ENCODE measurements at places on chromosomes 11 and 22.

DNA sequence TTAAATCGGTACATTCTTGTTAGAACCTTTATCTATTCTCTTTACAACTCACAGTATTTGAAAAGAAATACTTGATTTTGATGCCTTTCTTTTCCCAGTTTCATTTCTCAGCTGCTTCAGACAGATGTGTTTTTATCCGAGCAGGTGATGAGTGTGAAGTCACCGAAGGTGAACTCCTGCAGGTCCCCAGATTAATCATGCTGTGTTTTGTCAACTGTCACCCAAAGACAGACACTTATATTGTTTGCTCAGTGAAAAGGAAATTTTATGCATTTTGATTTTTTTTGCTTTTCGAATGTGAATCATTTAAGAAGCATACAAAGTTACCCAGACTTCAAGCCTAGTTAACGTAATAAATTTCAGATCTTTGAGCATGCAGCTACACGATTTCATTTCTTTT is 7.8 kb upstream of the TMPRSS13 start:
- DNase-seq, result no peak

- DNase-seq, result no peak
Observed at GRCh38 chr22:32325416-32325801, 32.3 kb upstream of the RFPL3 start.

DNA sequence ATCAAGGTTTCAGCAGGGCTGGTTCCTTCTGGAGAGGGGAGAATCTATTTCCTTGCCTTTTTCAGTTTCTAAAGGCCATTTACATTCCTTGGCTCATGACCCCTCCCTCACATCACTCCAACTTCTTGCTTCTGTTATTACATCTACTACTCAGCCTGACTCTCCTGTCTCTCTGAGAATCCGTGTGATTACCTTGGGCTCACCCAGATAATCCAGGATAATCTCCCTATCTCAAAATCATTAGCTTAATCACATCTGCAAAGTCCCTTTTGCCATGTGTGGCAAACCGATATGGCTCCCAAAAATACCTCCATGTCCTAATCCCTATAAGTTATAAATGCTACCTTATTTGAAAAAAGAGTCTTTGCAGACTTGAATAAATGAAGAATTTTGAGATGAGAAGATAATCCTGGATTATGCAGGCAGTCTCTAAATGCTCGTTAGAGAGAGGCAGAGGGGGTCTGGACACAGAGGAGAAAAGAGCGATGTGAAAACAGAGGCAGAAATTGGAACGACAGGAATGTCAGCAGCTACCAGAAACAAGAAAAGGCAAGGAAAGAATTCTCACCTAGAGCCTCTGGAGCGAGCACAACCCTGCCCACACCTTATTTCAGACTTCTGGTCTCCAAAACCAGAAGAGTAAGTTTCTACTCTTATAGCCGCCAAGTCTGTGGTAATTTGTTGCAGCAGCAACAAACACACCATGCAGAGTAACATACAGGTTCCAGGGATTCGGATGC is 23.6 kb upstream of the ARHGAP32 start:
- DNase-seq, result no peak

DNA sequence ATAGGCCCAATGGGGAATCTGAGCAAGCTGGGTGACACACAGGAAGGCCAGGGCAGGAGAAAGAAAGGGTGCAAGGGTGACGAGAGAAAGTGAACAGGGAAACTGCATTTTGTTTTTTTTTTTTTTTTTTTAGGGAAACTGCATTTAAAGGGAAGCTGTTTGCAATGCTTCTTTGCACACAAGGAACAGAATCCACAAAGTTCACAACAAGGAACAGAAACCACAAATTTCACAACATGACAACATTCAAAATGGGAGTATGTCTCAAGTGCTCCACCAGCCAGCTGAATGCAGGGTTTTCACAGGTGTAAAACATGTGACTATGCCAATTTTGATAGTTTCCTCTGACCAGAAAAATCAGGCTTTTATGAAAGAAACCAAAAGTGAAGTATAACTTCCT is 6.8 kb upstream of the PLAAT3 start:
- no peak for DNase-seq

DNA sequence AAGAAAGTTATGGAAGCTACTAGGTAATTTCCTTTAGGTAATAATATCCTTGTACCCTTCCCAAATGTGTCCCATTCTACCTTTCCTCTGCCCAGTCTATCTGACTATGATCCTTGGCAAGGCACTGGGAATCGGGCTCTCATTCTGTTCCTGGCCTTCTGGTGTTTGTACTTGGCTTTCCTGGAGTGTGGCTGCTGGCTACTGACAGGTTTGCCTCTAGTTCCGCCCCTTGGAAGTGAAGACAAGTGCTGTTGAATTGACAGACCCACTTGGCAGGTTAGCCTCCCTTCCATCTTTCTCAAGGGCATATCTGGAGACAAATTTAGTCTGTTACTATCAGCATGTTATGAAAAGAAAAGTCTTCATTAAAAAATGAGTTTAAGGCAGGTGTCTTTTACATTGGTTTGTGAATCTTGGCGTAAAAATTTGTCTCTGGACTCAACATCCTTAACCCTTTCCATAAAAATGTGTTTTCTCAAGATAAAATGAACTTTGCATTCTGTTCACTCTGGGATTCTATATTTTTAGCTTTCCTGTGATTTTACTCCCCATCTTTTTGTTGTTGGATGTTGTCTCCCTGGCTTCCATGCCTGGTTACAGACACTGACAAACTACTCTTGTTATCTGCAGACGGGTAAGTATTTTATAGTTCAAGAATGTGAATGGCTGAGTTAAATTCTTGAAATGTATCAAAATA is 287.4 kb upstream of the PDGFD start:
- DNase-seq, result no peak

GRCh38 chr11:64268893-64269539 is 15.4 kb downstream of the BAD start:
- DNase-seq, result no peak

GRCh38 chr11:74871037-74871436 is 77.9 kb downstream of the XRRA1 start:
- no peak for DNase-seq

- no peak for DNase-seq
Observed at GRCh38 chr11:76276046-76276780, 69.9 kb upstream of the WNT11 start.

GRCh38 chr11:64067230-64067993 is 31.7 kb downstream of the FLRT1 start:
- no peak for DNase-seq

DNA sequence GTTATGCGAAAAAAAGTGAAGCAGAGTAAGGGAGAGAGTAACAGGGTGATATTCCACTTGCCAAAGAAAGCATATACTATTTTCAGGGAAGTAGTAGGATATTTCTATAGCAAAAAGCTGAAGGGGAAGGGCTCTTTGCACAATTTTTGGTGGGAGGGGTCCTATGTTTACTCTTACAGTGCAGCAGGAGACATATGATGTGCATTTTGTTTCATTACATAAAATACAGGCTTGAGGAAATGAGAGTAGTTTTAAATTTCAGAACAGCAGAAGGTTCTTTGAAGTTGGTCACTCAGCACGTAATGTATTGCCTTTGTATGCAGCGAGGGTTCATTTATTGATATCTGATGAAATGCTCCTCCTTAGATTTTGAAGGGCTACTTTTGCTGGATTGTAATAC is 3.1 kb upstream of the PIK3IP1 start:
- DNase-seq, result no peak

- DNase-seq, result no peak
Observed at GRCh38 chr11:3902441-3902840, 47.0 kb downstream of the STIM1 start.

- peak; percentile 37 for DNase-seq
Observed at GRCh38 chr11:26960281-26960680, 33.6 kb upstream of the FIBIN start.

DNA sequence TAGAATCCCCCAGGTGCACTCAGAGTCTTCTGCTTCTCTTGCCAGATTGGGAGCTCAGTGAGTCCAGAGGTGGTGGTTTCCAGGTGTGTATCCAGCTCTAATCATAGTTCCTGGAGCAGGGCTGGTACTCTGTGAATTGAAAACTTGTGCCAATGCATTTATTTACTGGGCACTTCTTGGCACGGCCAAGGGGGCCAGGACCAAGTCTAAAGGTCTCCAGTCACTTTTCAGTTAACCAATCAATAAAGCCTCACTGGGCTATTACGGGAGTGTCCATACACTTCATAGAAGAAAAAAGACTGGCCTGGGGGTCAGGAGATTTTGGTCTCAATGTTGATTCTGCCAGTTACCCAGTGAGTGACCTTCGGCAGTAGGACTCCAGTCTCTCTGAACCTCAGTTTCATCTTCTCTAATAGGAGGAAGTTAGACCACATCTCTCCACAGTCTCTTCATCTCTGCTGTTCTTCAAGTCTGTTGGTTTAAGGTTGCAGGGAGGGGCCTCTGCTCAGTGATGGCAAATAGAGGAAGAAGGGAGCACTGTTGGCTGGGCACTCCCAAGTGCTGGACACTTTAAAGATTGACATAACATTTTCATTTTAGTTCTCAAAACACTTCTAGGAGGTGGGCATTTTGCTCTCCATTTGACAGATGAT is 188.5 kb upstream of the E2F8 start:
- no peak for DNase-seq

GRCh38 chr11:46322759-46323158 is 24.5 kb upstream of the DGKZ start:
- DNase-seq, result no peak

DNA sequence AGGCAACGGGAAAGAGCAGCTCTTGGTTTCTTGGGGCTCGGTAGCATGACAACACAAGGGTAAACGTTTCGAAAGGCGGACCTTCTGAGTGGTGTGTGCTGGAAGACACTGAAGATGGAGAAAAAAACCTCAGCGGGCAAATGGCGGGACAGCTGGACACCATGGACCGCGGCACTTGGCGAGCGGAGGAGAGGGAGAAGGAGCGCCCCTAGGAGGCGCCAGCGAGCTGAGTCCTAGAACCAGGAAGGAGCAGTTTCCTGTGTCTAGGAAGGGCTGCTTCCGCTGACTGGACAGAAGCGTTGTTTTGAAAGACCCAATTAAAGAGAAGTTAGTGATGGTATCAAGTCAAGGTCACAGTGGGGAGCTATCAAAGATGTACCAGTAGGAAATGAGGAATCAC is 44.0 kb upstream of the OPCML start:
- DNase-seq, result no peak

DNA sequence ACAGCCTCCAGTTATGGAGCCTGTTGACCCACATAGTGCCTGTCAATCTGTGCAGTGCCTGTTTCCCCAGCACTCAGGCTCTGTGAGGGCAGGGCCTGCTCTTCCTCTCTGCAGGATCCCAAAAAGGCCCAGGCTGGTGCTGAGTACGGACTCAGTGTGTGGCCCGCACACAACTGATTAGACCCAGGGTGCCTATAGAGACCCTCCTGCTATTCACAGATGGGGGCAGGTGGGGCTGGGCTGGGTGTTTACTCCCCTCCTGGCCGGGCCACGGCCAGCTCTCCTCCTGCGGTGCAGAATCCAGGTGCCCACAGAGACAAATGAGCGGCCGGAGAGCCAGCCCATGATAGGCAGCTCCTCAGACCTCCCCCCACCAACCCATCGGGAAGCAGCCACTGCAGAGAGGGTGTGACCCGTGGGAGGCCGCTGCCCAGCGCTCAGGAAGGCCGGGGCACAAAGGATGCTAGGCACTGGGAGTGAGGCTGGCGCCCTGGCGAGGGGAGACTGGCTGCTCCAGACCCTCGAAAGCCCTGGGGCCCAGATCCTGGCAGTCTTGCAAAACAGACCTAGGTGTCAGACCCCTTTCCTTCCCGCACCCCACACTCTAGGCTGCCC is 239.0 kb downstream of the CTTN start:
- no peak for DNase-seq

DNA sequence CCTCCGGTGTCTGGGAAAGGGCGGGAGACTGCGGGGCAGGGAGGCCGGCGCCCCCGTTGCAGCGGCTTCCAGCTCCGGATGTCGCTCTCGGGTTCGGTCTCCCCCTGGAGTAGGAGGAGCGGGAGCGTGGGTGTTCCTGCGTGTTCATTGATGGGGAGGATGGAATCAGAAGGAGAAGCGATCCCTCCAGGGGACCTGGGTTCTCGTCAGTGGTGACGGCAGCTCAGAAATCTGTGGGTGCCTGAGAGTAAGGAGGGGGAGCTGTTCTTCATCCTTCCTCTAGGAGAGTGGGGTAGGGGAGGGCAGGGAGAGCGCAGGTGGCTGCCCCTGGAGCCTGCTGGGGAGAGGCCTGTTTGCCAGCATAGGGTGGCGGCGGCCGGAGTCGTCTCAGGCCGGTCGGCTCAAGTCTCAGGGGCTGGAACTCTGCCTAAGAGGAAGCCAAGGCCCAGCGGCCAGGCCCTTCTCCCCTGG is 1.1 kb downstream of the UBASH3B start:
- peak; percentile 37 for DNase-seq

Measured in AG08396 (cell line).